B cell (primary cell): ENCODE measurements at places on chromosomes 5 and 9.

- no peak for DNase-seq
These were observed 67.7 kb downstream of the PRDM6 start for GRCh38 chr5:123156577-123157296.

GRCh38 chr9:85863875-85864274, 77.1 kb upstream of the NAA35 start:
- DNase-seq: no peak

GRCh38 chr5:156109317-156110023, 217.5 kb upstream of the SGCD start:
- DNase-seq: no peak

- no peak for DNase-seq
These were observed 40.5 kb downstream of the SMIM23 start for GRCh38 chr5:171826132-171826531.

DNA sequence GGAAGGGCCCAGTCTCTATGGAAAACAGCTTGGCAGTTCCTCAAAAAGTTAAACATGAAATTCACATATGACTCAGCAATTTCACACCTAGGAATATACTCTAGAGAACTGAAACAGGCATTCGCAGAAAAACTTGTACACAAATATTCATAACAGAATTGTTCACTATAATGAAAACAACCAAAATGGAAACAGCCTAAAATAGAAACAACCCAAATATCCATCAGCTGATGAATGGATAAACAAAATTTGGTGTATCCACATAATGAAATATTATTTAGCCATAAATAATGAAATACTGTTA, 4.8 kb upstream of the GPR150 start:
- no peak for DNase-seq

- no peak for DNase-seq
These were observed 43.3 kb downstream of the SLC28A3 start for GRCh38 chr9:84297162-84297821.

DNA sequence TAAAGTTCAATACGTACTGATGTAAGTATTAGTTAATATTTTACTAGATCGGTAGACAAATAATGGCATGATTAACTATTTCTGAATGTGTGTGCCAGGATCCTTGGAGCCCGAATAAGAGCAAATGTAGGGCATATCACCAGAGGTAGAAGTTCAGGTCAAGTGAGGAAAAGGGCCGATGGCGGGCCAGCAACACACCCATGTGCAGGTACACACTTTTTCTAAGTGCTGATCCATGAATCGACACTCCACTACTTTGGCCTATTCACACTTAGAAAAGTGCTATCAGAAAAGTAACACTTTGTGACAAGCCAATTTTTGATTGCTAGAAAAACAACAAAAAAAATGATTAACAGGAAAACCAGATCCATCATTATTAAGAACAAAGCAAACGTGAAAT, 150.3 kb downstream of the AUH start:
- DNase-seq: no peak

DNA sequence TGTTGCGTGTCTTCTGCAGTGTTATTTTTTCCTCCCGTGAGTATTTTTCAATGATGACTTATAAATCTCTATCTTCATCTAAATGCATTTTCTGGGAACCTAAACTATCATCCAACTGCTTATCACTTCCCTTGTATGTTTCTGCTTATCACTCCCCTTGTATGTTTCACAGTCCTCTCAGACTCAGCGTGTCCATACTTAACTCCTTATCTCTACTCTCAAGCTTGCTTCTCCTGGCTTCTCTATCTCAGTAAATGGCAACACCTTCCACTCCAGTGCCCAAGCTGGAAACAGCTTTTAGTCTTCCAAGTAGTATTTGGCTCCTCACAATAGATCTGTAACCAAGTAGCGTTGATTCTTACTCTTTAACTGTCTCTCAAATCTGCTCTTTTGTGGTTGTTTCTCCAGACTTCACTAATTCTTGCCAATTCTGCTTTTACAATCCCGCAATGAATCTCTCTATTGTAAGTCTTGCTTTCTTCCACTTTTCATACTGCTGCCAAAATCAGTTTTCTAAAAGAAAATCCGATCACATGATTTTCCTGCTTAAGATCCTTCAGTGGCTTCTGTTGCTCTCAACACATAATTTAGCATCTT, 33.8 kb upstream of the TXNDC8 start:
- DNase-seq: no peak

GRCh38 chr9:97840521-97840920, 12.5 kb upstream of the FOXE1 start:
- DNase-seq: no peak

- no peak for DNase-seq
These were observed 271.6 kb downstream of the RAB3C start for GRCh38 chr5:58854441-58854840.
